ENCODE measurements at places on chromosomes 6 and 20.

GRCh38 chr20:47146686-47147085 is 209.8 kb downstream of the ZMYND8 start:
- DNase-seq: no peak

DNA sequence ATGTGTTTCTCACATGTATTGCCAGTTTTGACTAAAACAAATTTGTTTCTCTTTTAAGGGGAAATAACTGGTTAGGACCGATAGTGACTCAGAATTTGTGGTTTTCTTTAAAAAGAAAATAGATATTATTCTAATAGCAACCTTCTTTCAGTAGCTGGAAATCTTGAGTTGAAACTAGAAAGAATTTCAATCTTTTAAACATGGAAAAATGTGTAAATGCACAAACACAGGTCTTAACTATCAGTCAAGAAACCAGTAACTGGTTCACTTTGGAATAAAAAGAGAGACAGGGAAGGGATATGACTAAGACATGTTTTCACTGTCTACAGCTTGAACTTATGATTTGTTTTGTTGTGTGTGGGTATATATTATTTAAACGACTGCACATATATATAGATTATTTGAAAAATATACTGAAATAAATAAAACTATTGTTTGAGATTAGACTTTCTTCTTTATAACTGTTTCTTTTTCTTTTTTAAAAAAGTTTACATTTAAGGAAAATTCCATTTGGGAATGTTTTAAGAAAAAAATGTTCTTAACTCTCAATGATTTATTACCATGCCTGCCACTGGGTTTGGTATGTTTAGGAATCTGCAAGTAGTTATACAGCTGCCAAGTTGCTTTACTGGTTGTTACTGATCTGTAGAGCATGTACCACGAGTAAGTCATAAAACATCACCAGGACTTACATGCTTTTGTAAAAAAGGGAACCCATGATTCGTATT is 753.3 kb upstream of the MARCKS start:
- no peak for DNase-seq

DNA sequence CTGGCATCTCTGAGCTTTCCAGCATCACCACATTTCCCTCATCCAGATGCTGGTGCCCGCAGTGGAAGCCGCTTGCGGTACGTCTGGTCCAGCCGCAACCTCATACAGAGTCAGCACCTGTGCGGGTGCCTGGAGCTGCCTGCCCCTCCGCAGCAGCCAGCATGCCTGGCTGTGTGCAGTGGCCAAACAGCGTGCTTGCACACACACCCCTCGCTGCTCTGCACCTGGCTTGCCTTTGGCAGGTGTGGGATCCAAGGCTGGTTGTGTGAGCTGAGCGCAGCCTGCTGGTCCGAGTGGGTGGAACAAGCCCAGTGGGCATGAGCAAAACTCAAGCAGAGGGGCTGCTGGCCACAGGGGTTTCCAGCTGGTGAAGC is 3.1 kb upstream of the HINT3 start:
- peak; percentile 52 for DNase-seq

DNA sequence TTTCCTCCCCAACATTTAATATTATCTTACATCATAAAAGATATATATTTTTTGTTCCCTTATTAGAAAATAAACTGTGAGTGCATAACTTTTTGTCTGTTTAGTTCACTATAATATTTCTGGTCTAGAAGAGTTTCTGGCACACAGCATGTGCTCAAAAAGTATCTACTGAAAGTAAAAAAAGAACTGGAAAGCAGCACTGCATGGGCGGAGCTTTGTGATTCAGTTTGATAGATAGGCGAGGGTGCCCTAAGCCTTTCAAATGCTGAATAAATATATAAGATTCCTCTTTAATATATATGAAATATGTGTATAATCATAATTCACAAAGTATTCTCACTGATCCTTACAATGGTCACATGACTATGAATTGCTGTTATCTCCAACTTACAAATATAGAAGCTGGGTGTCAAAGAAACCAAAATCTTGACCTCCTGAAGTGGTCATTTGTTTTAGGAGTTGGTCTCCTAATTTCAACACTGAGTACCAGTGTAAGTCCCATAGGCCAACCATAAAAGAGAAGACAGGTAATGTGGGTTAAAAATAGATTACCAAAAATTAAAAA is 50.8 kb downstream of the OR2B2 start:
- DNase-seq: no peak

DNA sequence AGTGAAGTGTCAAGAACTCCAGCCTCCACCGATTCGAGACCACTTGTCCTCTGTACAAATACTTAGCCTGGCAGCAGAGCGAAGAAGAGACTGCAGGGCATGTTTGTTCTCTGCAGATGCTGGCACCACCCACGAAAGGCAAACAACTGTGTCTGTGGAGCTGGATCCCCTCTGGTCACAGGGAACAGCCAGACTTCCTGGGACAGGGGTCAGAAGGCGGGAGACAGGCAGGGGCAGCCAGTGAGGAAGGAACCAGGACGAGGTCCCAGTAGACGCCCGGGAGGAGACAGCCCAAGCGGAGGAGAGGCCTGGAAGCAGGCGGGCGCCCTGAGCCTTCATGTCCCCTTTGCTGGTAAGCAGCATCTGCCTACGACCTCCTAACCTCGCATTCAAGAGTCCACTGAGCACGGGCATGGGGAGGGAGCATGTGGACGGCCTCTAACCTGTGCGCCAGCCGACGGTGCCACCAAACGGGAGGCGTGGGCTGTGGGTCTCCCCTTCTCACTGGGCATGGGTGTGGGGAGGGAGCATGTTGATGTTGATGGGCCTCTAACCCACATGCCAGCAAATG is 265.5 kb downstream of the DLL1 start:
- no peak for DNase-seq

DNA sequence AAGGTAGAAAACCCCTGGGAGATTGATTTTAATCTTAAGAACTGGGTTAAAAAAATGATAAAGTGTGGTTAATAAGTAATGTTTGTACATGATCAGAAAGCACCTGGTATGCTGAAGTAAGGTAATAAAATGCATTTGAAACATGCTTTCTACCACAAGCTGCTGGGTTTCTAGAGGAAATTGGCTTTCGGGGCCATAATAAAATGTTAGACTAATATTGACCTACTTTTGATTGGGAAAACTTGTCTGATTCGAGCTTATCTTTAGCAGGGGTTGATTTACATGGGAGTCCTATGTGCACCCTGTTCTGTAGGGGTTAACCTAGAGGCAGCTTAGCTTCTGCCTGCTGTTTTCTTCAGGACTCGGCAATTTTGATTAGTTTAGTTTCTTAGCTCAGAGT is 50.5 kb downstream of the CRYBG1 start:
- DNase-seq: no peak

GRCh38 chr20:25237610-25238318 is 10.1 kb upstream of the PYGB start:
- no peak for DNase-seq

DNA sequence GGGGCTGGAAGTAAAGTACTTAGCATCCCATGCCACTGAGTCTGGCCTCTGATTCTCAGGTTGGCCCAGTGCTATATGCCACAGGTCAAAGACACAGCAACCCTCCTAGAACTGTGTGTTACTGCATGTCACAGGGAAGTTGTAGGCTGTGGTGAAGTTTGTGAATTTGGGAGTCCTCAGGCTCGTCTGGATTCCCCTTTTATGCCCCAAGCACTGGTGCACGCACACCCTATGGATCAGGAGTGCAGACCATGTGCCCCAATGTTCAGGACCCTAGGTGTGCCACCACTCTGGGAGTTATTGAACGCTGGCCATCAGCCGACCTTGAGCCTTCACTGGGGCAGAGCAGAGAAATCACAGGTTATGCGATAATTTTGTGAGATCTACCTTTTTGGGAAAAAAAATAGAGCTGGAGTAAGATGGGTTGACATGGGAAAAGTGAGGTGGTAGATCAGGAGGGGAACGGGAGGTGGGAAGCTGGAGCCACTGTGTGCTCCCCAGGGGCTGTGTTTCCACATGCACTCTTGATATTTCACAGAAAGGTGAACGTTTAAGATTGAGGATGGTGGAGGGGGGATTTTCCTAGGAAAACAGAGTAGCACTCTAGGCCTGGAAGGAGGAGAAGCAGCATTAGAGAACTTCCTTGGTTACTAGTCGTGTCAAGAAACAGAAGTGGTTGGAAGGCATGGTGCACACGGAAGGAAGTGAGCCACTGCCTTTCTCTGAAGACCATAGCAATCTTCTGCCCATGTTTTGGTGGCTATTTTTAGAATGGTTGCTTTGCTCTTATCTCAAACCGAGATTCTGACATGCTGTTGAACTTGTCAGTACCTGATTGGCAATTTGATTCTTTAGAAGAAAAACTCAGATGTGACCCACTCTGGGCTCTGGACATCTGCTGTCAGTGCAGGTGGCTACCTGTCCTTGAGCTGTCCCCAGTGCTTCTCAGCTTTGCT is 44.1 kb downstream of the DUSP22 start:
- no peak for DNase-seq

Measured in NCI-H526 treated with DMSO at 0.1 percent for 48 hours (cell line).